ENCODE measurements at places on chromosomes 13 and 19. TPM values are rescaled to one million over a fixed set of nuclear protein-coding genes. Genes with fewer than 3 reads are reported as not detected.

Gene MZF1
- 10.1 TPM for total RNA-seq

Gene DHPS
- 65.9 TPM for total RNA-seq

Gene CD33
- total RNA-seq, result not detected

Gene S1PR4
- total RNA-seq, result not detected

Gene ZNF844
- total RNA-seq, result 0.86 TPM

Gene SIGLEC14
- not detected for total RNA-seq

Gene ARHGEF7
- total RNA-seq, result 18.5 TPM

Gene PEAK3
- not detected for total RNA-seq

Gene NLRP7
- not detected for total RNA-seq

Gene LILRB2
- not detected for total RNA-seq

Gene ADGRE2
- 1.7 TPM for total RNA-seq

Gene YJEFN3
- total RNA-seq, result 3.2 TPM

Gene CYP4F8
- not detected for total RNA-seq

Gene ZNF865
- total RNA-seq, result 2.6 TPM

All from myometrial cell (primary cell).